HS-5 (cell line): ENCODE measurements at places on chromosomes 2 and 18.

DNA sequence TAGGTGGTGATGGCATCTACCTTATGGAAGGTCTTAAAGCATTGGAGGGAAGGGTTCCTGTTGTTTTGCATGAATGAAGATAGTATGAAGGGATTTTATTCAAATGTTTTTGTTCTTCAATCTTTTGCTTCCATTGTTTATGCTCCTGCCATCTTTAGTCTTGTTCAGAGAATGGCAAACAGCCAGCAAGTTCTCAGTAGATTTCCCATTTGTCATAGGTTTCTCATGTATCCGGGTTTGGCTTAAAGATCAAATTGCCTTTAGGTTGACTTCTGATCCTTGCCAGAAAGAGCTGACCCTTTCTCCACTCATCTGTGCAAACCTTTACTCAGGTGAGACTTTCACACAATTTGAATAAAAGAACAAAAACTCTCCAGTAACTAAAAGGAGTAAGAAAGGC is 44.2 kb upstream of the STAT4 start:
- DNase-seq = no peak

DNA sequence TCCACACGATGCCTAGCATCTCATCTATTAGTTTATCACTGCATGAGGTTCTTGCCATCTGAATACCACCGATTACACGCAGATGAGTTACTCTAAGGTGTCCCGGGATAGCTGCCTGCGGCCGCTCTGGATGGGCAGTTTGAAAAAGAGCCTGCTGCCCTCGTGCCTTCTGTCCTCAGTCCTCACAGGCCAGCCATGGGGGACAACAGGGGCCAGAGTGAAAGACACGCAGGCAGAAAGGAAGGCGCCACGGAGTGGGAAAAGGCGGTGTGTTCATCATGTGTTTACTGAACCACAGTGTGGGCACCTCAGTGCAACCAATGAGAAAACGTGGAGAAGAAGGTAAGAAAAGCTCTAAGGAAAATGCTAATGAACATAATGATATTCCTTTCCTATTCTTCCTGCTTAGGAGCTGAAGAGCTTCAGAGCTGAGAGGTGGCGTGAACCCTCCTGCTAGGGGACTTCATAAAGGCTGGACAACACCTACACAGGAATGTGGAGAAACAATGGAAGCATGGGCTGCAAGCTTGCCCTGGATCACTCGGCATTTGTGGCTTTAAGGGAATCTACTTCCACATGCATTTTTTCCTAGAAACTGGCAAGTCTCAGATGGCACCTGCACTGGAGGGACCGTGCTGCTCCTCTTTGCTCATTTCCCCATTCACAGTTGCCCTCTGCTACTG is 50.9 kb downstream of the CABYR start:
- no peak for DNase-seq

GRCh38 chr2:239814861-239815601 is 210.1 kb downstream of the NDUFA10 start:
- no peak for DNase-seq

DNA sequence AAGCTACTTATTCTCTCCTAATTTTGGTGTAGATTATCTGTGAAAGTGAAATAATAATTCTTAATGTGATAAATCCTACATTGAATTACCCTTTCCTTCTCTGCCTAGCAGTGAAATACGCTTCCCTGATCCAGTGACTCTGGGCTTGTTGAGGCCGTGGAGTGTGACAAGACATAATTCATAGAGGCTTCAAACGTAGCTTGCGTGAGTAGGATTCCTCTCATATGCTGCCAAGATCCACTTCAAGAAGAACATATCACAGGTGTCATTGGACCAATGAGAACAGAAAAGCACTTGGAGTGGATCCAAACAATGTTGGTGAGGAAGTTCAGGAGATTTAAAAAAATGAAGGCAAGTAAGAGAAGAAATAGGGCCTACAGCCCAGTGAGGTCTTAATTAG is 221.3 kb upstream of the TMEFF2 start:
- DNase-seq = no peak

GRCh38 chr2:30776831-30777635 is 30.2 kb downstream of the CAPN13 start:
- no peak for DNase-seq

- DNase-seq = no peak
These were observed 287.9 kb upstream of the TRIB2 start for GRCh38 chr2:12428786-12429185.

DNA sequence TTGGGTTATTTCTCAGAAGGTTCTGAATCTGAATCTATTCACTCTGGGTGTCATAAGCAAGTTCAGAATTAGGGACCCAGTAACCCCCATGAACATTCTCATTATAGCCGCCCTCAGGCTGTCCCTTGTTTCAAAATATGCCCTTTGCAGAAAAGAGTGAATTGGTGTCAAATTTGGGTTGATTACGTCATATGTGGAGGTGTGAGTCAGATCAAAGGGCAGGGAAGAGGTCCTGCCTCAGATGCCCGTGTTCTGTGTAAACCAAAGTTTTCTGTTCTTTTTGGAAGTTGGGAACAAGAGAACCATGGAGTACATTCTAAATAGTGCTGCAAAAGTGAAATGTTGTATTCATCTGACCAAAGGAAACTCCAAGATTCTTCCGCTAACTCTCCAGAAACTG is 5.8 kb downstream of the FAM110C start:
- DNase-seq = no peak

GRCh38 chr18:46622999-46623398 is 34.0 kb downstream of the LOXHD1 start:
- DNase-seq = no peak

GRCh38 chr2:32835148-32835547 is 111.6 kb upstream of the LTBP1 start:
- no peak for DNase-seq

DNA sequence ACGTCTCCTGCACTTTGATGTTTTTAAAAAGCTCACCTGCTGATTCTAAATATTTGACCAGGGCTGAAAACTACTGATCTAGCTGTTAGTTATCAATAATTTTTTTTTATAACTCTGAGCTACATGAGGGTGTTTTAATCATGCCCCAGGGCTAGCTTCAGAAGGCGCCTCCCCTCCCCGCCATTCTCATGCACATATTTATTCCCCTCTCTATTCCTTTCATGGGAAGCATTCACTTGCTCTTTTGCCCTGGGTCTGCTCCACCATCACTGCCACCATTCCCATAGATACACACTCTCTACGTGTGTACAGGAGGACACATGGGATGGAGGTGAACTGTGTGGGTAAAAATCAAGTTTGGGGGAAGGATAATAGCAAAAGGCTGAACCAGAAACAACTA is 101.0 kb downstream of the PLA2R1 start:
- DNase-seq = no peak

GRCh38 chr18:56067969-56068671 is 480.1 kb upstream of the TCF4 start:
- DNase-seq = peak; percentile 23

DNA sequence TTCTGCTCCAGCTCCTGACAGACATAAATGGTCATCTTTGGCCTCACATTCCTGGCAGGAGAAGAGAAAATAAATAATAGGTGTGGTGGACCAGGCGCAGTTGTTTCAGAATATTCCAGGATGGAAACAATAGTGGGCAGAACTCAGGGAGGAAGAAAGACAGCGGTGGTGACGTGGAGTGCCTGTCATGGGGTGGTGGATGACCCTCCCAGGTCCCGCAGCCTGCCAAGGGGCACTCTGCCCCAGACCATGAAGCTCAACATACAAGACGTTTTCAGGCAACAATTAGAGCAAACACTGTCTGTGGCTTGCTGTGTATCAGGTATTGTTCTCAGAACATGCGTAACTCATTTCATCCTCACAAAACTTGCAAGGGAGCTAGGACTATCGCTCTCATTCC is 50.9 kb downstream of the TFCP2L1 start:
- DNase-seq = no peak

- no peak for DNase-seq
These were observed 486.8 kb downstream of the PARD3B start for GRCh38 chr2:205032093-205032551.

DNA sequence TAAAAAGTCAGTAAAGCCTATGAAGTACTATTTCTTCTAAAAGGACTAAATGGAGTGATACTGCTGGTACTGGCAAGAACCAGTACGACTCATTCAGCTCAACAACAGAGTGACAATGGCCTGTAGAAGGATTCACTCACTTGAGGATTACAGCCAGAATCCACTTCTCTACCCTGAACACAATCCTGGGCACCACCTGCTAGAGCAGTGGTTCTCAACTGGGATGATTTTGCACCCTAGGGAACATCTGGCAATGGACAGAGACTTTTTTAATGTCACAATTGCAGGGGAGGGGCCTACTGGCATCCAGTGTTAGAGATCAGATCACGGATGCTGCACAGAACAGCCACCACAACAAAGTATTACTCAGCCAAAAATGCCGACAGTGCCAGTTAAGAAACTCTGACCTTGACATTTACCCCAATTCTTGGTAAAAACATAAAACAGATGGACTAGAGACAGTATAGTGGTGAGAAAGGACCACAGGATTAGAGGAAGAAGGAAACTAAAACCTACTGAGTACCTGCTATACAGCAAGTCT is 5.0 kb downstream of the SPIRE1 start:
- no peak for DNase-seq

- no peak for DNase-seq
These were observed 33.6 kb downstream of the CAB39 start for GRCh38 chr2:230746213-230746612.

DNA sequence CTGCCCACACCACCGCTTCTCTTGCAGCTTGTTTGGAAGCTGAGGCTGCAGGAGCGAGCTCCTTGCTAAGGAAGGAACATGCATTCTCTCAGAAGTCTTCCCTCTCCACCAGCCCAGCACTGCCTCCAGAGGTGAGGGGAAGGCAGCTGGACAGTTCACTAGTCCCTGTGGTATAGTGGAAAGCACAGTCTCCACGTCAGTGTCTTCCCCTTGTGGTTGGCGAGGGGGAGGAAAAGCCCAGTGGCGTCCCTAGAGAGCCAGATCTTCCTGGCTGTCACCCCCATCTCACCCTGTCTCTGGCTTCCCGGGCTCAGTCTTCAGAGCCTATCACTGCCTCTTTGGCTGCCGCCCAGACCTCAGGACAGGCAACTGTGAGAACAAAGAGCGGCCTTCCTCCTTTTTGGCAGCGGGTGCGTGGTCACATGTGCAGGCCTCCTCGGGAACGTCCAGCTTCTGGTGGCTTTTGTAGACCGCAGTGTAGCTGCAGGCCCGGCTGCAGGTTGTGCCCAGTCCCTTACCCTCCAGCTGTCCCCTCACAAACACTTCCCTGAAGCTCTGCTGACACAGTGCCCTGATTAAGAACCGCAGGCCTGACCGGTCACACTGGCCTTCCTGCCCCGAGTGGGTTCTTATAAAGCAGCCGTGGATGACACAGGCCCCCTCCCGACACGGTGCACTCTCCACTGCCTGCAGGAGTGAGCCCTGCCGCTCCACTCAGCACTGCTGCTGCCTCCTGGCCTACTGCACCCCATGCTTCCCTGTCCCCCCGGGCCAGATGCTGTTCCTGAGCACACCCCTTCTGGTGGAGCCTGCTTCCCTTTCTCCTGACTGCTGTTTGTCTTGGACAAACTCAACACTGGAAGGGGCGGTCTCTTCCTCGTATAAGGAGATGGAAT is 90.9 kb downstream of the RNF144A start:
- DNase-seq = no peak

DNA sequence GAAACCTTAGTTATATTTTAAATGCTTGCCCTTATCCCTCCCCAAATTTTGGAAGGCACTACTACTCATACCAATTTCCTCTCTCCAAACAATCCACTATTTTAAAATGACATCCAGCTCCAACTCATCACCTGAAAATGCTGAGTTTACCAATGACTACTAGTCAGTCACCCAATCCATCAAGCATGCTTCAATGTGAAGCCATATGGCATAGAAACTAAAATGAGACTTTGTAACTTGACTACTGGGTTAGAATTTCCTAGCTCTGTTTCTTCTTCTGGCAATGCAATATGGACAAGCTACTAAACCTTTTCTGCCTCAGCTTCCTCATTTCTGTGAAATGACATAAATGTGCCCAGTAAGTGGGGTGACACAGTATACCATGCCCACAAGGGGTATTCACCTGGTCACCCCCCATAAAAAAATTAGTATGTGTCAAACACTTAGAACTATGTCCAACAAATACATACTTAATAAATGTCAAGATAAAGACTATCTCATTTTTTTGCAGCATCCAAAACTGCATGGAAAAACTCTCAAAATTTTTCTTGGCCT is 10.0 kb upstream of the STPG4 start:
- no peak for DNase-seq

GRCh38 chr18:61892683-61893308 is at the start of gene RNF152:
Gene RNF152, minus strand, starts transcription at chr18:61893007. Its CDS starts 76,544 bp downstream, at chr18:61816463.
- DNase-seq = no peak

DNA sequence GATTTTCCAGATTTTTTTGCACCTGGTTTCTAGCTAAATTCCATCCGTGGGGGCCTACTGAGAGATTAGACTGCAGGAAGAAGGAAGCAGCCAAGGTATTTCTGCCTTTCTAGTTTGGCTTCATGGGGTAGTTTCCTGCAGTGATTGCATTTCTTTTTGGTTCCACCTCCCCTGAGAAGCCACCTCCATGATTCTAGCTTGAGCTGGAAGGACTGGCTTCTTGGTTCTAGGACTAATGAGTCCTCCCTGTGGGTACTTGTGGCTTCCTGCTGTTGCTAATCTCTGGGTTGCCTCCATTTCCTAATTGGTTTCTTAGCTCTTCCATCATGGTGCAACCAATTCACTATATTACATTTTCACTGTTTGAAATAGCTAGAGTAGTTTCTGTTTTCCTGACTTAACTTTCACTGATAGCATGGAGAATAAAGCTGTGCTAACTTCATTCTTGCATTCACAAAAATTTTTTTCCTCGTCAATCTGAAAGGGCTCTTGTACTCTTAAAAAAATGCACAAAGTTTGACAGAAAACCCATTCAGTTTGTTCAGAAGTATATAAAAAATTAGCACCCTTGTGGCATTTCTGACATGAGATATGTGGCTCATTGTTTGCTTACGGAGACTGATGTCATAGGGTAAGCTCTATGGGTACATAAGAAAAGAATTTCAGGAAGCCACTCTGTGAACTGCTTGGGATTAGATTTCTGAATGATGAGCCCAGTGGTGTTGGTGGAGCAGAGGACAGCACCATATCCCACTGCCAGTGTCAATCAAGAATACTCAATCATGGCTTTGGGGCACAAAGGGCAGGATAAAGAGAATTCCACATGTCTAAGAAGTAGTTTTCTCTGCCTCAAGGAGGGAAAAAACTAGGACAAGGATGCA is 242.8 kb upstream of the RBMS1 start:
- peak; percentile 48 for DNase-seq

- no peak for DNase-seq
These were observed 1.7 kb downstream of the EPHA4 start for GRCh38 chr2:221570321-221570935.

DNA sequence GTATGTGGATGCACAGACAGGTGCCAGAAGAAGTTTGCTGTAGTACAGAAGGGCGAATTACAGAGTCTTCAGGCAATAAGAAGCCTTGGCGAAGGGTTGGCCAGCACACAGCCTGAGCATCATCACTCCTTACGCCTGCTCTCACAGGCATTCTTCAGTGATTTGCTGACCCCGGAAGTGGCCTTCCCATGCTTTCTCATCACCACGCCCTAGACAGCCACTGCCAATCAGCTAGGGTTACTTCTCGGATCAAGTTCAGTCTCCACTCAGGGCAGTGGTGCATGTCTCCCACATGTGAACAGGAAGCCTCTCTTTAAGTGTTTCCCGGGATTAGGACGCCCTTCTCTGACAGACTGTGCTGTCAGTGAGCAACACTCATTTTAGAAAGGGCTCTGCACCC is 81.8 kb downstream of the C1QL2 start:
- no peak for DNase-seq
